ENCODE measurements at places on chromosomes 2 and 18.

GRCh38 chr2:76427452-76427851 lies 716.7 kb upstream of the GCFC2 start:
- DNase-seq: no peak

DNA sequence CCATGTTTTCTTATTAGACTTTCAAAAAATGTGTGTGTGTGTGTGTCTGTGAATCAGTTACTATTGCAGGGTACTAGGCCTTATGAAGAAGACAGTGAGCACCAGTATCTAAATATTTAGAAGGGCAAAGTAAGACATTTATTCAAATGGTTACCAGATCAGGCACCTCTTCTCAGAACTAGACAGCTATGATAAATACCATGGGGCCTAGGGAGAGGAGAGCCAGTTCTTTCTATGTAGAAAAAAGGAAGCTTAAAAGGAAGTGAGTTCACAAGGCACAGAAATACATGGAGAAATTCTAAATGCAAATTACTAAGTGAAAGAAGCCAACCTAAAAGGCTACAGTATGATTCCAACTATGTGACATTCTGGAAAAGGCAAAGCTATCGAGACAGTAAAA lies 261.3 kb downstream of the SOX11 start:
- DNase-seq: no peak

- no peak for DNase-seq
Observed at GRCh38 chr2:174522553-174522952, 35.7 kb upstream of the GPR155 start.

DNA sequence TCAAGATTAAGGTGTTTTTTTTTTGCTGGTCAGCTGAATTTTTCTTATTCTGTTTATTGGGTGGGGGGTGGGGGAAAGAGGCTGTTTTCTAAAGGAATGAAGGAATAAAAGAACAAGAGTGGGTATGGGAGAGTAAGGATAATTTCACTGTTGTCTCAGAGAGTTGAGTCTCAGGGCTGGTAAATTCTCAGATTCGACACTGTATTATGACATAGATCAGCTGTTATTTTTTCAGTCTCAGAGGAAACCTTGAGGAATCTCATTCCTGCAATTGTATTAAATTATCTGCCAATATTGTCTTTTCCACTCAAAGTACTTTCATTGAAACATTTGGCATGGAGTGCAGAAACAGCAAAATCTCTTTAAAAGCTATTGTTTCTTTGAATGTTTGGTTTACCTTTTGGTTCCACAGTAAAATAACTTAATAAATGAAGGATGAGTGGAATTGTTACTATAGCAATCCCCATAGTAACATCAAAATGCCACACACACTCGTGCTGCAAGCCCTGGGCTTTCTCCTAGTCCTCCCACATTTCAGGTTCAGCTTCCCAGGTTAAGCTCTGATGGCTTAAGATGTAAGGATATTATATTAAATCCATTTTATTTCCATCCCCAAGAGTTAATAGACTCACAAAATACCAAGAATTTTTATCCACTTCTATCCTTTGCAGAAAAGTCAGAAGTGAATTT lies 478.7 kb upstream of the TCF4 start:
- DNase-seq: no peak

GRCh38 chr2:202018950-202019349 lies 14.7 kb upstream of the FZD7 start:
- DNase-seq: no peak

- no peak for DNase-seq
Observed at GRCh38 chr2:185862657-185863398, 124.2 kb downstream of the FSIP2 start.

- no peak for DNase-seq
Observed at GRCh38 chr2:28300485-28301341, 91.9 kb upstream of the FOSL2 start.

DNA sequence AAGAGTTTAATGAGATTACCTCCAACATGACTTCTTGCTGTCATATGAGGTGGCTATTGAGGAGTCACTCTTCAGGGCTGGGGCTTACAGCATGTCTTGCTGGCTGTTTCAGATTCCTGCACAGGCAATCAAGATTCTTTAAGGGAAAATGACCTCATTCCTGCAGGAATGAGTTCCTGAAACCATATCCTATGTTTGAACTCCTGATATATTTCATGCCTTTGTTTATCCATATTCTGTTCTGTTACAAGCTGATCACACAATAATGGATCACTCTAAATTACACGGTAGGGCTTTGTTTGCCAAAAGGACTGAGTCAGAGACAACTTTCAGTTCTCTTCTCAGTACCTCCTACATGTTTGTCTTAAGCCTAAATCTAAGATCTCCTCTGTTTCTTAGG lies 879.8 kb upstream of the PIK3C3 start:
- DNase-seq: no peak

DNA sequence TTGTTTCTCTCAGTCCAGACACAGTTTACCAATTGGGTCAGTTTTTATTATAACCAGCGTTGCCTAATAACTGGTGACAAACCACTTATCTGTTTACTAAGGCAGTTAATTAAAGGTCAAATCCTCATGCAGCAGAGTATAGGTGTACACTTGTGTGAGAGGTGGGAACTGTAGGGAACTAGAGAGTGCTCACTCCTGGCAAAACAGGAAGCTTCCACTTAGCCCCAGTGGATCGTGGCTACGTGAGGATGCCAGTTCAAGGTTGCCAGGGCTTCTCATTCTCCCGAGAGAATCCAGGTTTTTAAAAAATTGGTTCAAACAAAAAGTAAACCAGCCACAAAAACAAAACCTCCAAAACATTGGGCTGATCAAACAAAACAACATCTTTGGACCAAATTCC lies 8.1 kb downstream of the CYBRD1 start:
- no peak for DNase-seq

DNA sequence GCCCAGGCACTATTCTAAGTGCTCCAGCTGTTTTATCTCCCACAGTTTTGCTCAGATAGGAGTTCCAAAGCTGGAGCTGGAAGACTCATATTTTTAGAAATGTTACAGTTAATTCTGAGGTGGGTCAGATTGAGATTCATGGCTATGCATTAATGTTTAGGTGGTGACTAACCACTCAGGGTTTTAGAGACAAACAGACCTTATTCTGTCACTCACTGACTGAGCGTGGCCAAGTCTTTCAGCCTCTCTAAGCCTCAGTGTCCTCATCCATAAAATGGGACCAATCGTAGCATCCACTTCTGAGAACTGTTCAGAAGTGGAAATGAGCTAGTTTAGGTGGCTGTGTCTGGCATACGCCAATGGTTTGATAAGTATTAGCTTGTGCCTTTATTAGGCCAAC lies 4.3 kb upstream of the CASP8 start:
- no peak for DNase-seq

DNA sequence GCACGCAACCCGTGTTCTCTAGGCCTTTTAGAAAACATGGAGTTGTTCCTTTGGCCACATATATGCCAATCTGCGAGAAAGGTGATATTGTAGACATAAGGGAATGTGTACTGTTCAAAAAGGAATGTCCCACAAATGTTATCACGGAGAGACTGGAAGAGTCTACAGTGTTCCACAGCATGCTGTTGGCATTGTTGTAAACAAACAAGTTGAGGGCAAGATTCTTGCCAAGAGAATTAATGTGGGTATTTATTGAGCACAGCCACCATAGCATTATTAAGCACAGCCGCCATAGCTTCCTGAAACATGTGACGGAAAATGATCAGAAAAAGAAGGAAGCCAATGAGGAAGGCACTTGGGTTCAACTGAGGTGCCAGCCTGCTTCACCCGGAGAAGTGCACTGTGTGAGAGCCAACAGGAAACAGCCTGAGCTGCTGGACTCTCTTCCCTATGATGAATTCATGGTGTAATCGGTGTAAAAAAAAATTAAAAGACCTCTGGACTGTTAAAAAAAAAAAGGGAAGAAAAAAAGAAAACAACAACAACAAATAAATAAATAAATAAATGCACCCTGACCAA lies 29.0 kb upstream of the REL start:
- DNase-seq: no peak

DNA sequence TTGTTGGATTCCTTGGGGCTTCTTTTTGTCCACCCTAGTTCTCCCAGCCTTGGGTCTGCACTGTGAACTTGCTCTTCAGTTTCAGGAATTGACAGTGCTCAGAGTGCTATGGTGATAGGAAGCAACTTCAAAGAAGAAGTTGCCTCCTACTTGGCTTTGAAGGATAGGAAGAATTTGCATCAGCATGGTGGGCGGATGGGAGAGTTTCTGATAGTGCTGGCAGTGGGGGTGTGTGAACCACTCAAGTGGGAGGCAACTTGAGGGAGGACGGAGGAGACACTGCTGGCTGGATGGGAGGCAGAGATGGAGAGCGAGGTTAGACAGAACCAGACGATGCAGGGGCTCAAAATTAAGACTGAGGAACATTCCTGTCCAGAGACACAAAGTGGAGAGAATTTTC lies 164.4 kb upstream of the SKOR2 start:
- no peak for DNase-seq

DNA sequence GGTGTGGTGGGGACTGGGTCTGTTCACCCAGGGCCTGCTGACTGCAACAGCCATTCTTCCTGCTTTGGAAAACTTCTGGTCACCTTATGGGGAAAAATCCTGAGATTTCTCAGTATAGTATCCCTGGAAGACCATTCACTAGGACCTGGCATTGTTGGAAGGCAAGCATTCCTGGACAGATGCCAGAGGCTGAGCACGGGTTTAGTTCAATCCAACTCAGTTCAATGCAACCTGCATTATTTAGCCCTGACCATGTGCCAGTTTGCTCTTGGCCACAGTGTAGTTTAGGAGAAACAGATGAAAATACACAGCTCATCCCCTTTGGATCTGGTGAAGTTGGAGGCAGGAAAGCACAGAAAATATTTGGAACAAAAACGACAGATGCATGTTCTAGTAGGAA lies 95.9 kb downstream of the LPIN1 start:
- DNase-seq: no peak

GRCh38 chr2:224133387-224133786 lies 94.3 kb upstream of the SERPINE2 start:
- DNase-seq: no peak

GRCh38 chr2:212052412-212053159 lies 486.0 kb downstream of the ERBB4 start:
- no peak for DNase-seq

DNA sequence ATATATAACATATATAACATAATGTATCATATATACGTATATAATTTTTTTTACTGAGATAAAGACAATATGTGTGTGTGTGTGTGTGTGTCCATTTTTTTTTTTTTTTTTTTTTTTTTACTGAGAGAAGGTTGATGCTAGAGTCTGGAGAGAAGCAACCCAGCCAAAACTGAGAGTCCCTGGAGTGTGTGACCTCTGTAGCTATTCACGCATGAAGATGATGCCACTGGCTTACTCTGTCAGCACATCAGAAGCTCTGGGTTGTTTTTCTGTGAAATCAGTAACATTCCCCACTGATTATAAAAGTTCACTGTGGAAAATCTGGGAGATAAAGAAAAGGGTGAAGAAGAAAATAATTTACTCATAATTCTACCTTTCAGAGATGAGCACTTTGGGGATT lies 27.2 kb downstream of the CCDC195 start:
- no peak for DNase-seq

DNA sequence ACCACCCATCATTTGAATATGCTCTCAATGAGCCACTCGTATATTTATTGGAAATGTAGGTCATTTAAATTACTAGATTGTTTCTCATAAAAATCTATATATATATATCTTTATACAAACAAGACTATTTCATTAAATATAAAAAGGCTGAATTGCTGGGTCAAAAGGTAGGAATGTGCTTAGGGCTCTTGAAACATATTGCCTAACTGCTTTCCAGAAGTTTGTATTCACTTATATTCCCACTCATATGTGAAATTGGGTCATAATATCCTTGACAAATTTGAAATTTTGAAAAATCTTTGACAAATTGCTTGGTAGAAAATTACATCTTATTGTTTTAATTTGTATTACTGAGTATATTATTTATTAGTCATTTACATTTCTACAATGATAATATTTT lies 999.8 kb upstream of the CDH2 start:
- no peak for DNase-seq

- no peak for DNase-seq
Observed at GRCh38 chr2:219722276-219722879, 94.9 kb downstream of the SLC4A3 start.

- no peak for DNase-seq
Observed at GRCh38 chr2:17765398-17765797, 11.5 kb downstream of the GEN1 start.
